ENCODE measurements at places on chromosomes 5 and 9.

DNA sequence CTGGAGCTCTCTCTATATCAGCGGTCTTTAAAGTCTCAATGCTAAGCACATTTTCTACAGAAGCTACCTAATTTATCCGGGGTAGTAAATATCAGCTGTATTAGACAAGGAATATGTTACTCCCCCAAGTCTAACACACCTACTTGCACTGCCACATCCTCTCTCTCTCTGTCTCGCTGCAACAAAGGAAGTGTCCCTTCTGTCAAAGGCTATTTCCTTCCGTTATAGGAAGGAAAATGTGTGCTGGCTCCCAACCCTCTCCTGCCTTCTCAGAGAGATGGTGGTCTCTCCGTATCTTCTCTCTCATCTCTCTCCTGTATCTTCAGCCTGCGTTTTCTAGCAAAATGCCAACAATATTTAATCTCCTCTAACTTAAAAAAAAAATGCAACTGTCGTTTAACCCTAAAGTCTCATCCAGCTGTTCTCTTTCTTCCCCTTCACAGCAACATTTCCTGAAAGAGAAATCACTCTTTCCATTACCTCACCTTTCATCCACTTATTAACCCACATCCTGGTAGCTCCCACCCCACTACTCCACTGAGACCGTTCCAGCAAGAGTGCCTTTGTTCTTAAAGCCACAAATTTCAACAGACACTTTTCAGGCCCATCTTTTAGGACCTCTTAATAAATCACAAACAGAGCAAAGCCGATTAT lies 2.3 kb downstream of the TTF1 start:
- DNase-seq = no peak

DNA sequence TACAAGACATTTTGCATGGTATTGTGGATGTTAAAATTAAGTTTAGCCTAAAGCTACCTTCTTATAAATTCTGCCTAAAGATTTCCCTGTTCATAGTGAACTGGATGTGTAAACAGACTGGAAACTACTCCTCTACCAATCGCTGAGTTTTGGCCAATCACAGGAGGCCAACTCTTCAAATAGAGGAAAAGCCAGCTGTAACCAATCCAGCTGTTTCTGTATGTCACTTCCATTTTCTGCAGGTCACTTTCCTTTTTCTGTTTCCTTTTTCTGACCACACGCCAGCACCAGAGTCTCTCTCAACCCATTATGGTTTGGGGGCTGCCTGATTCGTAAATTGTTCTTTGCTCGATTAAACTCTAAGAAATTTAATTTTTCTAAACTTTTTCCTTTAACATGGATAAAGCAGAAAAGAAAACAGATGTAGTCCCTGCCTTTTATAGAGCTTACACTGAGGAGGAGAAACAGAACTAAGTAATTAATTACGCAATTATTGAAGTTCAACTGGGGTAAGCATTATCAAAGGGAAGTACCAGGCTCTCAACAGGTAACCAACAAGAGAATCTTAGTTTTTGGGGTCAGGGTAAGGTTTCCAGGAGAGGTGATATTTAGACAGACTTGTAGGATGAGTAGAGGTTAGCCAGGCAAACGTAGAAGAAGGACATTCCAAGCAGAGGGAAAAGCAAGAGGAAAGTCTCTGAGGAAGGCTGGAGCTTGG lies 27.7 kb downstream of the RANBP3L start:
- DNase-seq = no peak

DNA sequence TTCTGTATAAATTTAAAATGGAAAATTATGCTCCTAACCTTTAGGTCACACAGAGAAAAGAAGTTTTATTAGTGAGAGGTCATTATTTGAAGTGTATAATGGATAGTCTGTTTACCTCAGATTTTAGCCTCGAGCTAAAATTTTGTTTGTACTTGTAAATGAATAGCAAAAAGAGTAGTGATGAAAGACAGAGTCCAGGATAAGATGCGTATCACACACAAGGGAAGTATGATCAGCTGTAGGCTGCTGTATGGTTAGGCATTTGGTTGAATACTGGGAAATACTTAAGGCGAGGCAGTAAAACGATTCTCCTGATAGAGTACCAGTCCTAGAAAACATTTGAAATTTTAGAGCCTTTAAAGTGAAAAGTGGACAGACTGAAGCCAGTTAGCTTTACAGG lies 92.7 kb downstream of the FBXL7 start:
- DNase-seq = no peak

DNA sequence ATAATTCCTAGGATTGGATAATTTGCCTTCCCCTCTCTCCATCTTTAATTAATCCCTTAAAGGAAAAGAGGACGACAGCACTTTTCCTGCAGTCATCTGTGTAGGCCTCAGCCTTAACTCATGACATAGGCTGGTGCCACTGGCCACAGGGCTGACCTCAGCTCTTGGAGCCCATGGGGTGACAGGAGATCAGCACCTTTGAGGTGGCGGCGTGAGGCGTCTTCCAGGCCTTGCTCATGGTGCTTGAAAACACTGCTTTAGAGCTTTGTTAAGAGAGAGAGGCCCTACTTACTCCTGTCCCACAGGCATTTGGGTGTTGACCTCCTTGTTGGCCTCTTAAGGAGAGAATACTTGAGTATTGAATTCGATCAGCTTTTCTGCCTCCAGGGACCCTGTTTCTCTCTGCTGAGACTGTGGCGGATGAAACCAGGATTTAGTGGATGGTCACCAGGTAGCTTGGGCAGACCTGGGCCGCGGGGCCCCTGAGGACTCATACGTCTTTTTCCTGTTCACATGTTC lies 23.4 kb downstream of the TENT4A start:
- peak; percentile 32 for DNase-seq

GRCh38 chr9:131856105-131856504 lies 116.2 kb upstream of the RAPGEF1 start:
- DNase-seq = no peak

GRCh38 chr5:15168358-15168757 lies 296.8 kb upstream of the ANKH start:
- DNase-seq = no peak

Measured in posterior vena cava (tissue), 2 donors.